ENCODE measurements at places on chromosomes 11 and 22. TPM values are rescaled to one million over a fixed set of nuclear protein-coding genes. Genes with fewer than 3 reads are reported as not detected.

DNA sequence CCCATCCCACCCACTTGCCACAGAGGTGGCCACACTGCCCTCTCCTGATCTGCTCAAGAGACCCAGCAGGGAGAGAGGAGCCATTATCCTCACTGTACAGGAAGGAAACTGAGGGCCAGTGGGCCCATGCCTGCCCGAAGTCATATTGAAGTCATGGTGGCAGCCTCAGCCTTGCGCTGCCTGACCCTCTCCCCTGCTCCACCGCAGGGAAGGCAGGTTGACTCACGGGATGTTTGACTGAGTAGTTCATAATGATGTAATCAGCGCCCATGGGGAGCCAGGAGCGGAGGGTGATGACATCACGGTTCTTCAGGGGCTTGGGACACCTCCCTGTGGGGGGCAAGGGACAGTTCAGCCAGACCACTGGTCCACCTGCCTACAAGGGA lies 6.1 kb upstream of the ARAP1 start:
- DNase-seq = no peak

Gene SCGB1D2
- total RNA-seq = not detected

DNA sequence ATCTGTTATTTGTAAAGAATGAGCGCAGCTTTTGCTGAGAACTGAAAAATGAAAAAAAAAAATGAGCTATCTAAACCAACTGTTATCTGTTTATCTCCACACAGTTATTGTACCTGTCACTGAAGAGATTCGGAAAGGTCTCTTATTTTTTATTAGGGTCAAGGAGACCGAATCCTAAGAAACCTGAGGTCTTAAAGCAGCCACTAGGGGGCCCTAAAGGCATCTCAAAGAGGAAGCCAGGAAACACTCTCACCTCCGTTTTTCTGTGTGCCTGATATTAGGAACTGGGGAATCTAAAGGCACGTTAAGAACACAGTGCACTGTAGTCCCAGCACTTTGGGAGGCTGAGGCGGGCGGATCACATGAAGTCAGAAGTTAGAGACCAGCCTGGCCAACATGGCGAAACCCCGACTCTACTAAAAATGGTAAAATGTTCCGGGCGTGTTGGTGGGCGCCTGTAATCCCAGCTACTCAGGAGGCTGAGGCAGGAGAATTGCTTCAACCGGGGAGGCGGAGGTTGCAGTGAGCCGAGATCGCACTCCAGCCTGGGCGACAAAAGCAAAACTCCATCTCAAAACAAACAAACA lies 3.5 kb upstream of the LARGE1 start:
- peak; percentile 71 for DNase-seq

Gene VPS11
- 8.7 TPM for total RNA-seq

Gene TRIM64
- total RNA-seq = not detected

DNA sequence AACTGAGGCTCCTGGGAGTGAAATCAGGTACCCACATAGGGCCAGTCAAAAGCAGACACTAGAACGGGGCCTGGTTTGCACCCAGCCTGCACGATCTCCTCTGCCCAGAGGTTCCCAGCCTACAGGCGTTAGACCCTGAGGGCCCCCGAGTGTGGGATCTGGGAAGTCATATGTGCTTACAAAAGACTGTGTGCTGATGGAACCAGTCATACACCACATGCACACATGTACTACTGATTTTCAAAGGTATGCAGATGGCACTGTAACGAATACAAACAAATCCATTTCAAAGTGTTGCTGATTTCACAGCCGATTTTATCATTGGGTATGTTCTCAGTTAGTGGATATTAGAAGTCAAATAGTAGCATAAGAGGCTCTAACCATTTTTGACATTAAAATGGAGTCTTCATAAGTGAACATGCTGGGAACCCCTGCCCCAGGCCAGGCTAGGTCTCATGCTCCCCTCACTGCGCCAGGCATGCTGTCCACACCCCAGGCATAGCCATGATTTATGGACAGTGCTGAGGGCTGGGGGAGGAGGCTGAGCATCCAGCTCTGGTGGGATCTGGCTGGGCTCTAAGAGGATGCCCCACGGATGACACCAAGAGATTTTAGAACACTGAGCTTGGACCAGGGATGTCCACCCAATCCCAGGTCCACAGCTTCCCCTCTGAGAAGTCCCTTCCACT lies 38.6 kb upstream of the LRRC32 start:
- DNase-seq = no peak

Gene ANO5
- 2.0 TPM for total RNA-seq

GRCh38 chr11:35650006-35650405 lies 12.6 kb upstream of the TRIM44 start:
- DNase-seq = no peak

Gene MYBPC3
- 0.08 TPM for total RNA-seq

DNA sequence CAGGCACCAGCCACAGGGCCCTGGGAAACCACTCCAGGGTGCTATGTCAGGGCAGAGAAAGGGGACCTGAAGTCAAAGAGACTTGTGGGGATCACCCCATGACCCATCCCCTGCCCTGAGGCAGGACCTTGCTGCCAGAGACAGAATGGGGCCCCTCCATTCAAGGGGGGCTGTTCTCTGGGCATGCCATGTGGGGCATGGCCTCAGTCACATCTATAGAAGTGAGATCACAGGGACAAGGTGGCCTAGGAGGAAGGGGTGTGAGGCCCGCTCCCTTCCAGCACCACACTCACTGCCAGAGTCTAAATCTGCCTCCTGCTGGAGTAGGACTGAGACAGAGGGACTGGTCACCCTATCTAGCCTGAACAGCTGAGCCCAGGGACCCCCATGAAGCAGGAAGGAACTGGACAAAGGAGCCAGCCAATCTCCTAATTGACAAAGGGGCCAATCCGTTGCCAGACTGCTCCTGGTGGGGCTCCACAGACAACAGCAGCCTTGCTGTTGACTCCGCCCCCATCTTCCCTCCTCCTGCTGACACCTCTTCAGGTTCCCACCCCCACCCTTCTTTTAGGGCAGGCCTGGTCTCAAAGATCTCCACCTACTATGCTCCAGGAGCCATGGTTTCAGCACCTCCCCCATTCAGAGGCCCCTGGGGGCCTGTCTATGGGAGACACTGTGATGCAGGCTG lies 26.0 kb downstream of the NEAT1 start:
- DNase-seq = peak; percentile 54

Gene CCDC73
- total RNA-seq = 0.40 TPM

Gene CATSPERZ
- not detected for total RNA-seq

Gene NPTXR
- total RNA-seq = 0.45 TPM

DNA sequence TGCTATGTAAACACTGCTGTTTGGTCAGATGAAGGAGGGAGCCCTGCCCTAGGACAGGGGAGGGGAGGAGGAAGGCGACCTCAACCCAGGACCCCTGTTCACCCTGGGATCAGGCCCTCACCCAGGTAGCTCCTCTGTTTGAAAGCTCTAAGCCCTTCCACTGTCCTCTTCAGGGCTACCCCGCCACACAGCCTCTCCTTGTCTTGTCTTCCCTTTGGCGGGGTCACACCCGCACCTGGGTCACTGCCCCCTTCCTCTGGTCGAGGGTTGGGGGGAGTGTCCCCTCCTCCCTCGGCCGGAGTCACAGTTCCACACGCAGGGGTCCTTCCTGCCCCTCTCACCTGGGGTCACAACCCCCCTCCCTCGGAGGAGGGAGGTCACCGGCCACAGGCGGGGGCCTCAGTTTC lies 463 bp upstream of the PTPMT1 start:
- no peak for DNase-seq

Gene MYRF
- 15.9 TPM for total RNA-seq

DNA sequence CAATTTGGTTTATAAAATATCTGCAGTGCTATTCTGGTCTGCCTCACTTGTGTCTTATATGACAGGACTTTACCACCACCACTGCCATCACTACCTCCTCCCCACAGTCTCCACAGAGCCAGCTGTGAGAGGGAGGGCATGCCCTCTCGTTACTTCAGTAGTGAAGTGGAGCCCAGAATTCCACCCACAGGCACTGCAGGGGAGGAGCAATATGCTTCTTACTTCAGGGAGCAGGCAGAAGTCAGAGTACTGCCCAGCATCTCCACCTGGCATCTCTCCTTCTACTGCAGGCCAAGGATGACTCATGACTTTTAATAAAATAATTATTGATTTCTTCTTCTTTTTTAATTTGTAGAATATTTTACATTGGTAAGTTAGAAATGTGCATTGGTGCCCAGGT lies 255.5 kb downstream of the DYNC2H1 start:
- no peak for DNase-seq

DNA sequence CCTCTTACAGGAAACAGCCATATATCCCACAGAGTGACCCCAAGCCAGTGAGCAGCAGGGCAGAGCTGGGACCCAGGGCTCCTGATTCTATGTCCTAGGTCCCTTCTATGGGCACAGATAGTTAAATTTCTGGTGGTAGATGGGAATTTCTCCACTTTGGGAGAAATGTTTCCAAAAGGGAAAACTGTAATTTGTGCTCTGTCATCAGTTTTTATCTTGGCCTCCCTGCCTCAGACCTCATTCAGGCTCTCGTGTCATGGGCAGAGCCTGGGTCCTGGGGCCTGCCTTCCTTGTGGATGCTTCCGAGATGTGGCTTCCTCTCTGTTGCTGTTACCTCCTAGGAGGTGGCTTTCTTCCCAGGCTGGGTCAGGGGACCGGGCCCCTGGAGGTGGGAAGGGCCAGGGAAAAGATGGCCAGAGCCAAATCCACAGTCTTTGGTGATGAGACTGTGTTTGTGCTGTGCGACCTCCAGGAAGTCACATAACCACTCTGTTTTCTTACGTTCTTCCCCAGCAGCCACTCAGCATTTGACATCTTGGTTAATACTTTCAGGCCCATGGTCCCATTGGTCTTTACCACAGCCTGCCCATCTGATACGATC lies 8.6 kb downstream of the LRRC32 start:
- DNase-seq = no peak

DNA sequence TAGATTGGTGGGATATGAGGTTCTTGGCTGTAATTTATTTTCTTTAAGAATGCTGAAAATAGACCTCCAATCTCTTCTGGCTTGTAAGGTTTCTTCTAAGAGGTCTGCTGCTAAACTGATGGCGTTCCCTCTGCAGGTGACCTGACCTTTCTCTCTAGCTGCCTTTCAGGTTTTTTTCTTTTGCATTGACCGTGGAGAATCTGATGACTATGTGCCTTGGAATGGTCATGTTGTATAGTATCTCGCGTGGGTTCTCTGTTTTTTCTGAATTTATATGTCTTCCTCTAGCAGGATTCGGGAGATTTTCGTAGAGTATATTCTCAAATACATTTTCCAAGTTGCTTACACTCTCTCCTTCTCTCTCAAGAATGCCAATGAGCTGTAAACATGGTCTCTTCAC lies 122.2 kb downstream of the DDX10 start:
- no peak for DNase-seq

DNA sequence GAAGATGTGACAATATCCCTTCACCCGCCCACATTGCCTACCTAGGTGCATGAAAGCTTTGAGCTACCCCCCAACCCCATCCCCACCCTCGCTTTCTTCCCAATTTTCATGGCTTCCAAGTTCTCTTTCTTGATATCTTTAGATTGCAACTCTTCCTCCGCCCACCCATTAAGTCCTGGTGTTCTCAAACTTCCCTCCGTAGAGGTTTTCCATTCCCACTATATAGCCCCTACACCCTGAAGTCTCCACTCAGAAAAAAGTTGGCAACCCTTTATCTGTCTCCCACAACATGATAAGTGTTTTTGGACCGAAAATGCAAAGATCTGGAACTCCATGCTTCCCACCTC lies 572 bp downstream of the ZNF70 start:
- no peak for DNase-seq

Gene RNF121
- total RNA-seq = 18.5 TPM

- DNase-seq = no peak
Measured at GRCh38 chr22:43859176-43859575, 3.1 kb downstream of the SULT4A1 start.

Gene C11orf91
- total RNA-seq = not detected

- DNase-seq = no peak
Measured at GRCh38 chr22:38754751-38755154, 1.0 kb downstream of the SUN2 start.

- DNase-seq = no peak
Measured at GRCh38 chr11:45180848-45181192, 34.4 kb downstream of the PRDM11 start.

GRCh38 chr22:41358927-41359326 lies 22.8 kb upstream of the TEF start:
- DNase-seq = no peak

Measured in left lobe of liver (tissue), 2 donors.